ENCODE measurements at places on chromosomes 5 and 9.

DNA sequence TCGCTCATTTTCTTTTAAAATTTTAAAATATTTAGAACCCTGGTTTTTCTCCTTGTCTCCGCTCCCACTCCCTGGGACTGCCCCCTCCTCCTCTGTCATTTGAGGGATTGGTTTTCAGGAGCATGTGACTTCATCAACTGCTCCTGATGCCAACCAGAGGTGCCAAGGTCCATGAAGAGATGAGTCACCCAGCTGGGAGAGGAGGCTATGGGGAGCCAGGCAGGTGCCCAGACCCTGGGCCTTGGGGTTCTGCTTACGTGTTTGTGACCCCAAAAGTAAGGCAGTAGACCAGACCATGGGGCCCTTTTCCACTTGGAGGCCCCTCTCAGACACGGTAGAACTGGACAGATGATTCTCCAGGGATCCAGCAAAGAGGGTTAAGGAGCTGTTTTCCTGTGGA lies 167.0 kb downstream of the FGF18 start:
- DNase-seq, result peak; percentile 67

GRCh38 chr9:130891688-130892476 lies 4.7 kb downstream of the QRFP start:
- no peak for DNase-seq

DNA sequence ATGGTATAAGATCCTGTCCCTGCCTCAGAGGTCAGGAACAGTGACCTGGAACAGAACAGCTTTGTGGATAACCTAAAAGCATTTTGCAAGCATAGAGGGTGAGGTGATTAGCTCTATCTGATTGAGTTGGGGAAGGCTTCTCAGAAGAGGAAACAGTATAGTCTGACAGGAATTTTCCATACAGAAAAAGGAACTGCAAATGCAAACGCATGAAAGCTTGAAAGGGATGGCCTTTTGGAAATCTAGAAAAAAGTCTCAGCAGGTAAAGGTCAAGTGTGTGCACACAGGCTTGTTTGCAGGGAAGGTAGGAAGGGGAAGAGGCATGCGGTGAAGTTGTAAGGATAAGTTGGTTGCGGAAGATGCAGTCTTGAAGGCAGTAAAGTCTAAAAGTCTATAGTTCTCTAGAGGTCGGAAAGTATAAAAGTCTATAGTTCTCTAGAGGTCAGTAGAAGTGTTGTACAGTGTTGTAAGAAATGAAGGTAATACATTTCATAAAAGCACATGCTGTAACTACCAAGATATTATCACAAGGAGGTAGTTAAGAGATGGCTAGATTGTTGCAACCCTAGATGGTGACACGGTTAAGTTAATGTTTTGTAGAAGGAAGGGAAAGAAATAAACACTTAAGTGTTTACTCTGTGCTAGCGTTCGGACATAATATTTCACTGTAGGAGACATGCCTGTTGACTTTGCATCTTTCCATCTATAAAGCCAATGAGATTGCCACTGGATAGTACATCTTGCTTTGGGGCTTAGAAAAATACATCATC lies 16.7 kb upstream of the HSPB3 start:
- DNase-seq, result no peak

DNA sequence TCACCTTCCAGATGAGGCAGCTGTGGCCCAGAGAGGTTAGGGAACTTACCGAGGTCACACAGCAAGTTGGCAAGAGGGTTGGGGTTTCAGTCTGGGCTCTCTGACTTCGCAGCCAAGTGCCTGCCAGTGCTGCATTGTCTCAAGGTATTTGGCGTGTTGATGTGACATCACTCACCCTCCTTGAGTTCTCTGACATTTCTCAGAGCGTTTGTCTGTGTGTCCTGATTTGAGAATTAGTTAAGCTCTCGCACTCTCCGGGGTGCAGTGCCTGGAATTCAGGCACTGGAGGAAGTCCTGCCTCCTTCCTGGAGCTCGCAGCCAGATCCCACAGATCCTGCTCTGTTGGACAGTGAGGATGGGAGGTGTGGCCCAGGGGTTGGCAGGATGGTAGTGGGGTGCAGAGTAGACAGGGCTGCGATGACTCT lies 25.7 kb downstream of the WWC1 start:
- DNase-seq, result no peak

DNA sequence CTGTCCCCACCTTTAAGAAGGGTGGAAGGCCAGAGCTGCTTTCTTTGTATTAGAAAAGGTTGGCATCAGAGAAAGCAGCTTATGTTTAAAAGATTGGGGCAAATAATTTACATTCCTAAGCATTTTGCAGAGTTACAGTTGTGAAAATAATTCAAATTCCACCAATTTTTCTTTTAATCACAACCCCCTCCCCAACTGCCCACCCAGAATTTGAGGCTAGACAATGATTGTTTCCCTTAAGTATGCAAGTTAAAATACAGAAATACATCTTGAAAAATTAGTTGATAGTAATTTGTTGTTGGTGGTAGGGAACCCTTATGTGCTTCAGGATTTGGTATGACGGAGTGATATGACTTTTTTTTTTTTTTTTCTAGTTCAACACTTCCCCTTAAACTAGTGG lies 133.0 kb downstream of the ZSWIM6 start:
- no peak for DNase-seq

DNA sequence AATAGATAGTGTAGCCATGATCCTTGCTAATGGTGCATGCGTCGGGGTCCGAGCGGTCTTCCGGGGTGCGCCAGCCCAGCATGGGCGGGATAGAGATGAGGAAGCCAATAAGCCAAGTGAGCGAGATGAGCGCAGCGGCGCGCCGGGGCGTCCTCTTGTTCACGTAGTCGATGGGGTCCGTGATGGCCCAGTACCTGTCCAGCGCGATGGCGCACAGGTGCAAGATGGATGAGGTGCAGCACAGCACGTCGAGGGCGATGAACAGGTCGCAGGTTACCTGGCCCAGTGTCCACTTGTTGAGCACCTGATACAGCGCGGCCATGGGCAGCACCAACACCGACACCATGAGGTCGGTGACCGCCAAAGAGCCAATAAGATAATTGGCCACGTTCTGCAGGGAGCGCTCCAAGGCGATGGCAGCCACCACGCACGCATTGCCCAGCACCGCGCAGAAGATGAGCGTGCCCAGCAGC lies 1.1 kb downstream of the HTR1A start:
- no peak for DNase-seq

- DNase-seq, result no peak
Measured at GRCh38 chr5:105034401-105034763, 1471.8 kb upstream of the NUDT12 start.

DNA sequence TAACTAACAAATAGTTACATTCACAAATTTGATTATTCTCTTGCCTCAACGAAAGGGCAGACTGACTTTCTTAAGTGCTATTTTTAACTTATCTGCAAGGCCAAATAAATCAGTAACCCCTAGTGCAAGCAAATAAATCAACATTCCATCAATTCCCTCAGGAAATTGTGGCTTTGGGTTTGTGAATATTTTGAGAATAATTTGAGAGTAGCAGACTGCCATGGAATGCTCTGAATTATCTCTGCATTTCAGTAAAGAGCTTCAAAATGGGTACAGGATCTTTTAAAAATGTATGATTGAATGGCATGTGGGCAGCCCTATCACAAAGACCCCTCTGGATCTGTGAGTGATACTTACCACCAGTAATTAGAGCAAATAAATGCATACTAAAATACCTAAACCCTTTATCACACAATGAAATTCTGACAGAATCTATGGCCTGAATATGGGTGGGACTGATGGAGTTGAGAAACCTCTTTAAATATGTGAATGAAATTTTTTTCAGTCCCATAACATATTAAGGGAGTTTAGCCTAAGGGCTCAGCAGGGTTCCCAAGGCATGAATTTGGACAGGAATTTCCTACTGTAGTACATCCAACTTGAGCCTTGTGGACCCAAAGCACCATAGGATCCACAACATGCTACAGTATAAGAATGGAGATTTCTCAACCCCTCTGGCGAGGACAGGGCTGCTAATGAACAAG lies 92.5 kb upstream of the ITGA2 start:
- no peak for DNase-seq

DNA sequence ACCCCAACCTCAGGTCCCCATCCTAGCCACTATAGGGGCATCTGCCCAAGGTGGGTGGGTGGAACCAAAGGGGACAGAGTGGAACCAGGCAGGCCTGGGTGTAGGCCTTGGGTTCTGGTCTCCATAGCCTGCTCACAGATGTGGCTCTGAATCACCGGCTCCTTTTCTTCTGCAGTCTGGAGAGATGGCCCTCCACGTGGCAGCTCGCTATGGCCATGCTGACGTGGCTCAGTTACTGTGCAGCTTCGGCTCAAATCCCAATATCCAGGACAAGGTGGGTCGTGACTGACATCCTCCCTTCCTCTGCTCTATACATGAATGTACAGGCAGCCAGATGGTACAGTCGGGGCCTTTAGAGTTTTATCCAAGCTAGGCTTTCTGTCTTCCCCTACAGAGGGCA lies 77.3 kb upstream of the CTSL start:
- no peak for DNase-seq

- DNase-seq, result no peak
Measured at GRCh38 chr5:55997742-55998351, 3.1 kb upstream of the IL6ST start.

DNA sequence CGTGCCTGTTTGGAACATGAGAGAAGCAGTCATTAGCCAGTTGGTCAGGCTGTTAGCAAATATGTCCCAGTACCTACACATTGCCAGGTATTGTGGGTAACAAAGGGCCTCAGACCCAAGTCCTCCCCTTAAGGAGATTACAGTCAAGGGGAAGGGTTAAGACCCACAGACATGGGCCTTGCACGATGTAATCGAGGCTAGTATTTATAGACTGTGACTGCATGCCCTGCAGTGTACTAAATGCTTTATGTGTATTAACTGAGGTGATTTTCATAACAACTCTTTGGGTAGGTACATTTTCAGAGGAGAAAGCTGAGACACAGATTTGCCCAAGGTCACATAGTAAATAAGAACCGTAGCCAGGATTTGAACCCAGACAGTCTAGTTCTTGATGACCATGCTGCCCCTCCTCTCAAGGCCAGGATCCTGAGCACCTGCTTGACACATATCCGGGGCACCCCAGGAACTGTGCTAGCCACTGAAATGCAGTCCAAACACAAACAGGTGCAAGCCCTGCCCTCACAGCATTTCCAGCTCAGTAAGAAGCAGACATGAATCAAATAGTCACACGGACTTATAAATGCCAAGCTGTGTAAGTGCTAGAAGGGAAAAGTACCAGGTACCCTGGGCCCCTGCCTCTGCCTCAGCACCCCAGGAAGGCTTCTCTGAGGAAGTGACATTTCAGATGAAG lies 32.0 kb upstream of the GRPEL2 start:
- DNase-seq, result no peak

- no peak for DNase-seq
Measured at GRCh38 chr5:61401726-61402125, 69.7 kb downstream of the ZSWIM6 start.

- DNase-seq, result no peak
Measured at GRCh38 chr9:124197177-124198095, 60.3 kb upstream of the NEK6 start.

- no peak for DNase-seq
Measured at GRCh38 chr5:143396353-143396940, 7.0 kb downstream of the NR3C1 start.
